Kidney (tissue), 22 donors: ENCODE measurements at places on chromosomes 3 and 15. TPM values are rescaled to one million over a fixed set of nuclear protein-coding genes. Genes with fewer than 3 reads are reported as not detected.

UNC13C gene
- polyA plus RNA-seq, result 0.45 TPM

ANKUB1 gene
- polyA plus RNA-seq, result not detected

ENTPD3 gene
- polyA plus RNA-seq, result 1.1 TPM

FOXL2 gene
- not detected for polyA plus RNA-seq

KCNAB1 gene
- 1.7 TPM for polyA plus RNA-seq

IGDCC3 gene
- polyA plus RNA-seq, result 0.49 TPM

DHX36 gene
- polyA plus RNA-seq, result 19.8 TPM

NPAP1 gene
- 0.04 TPM for polyA plus RNA-seq

AVEN gene
- polyA plus RNA-seq, result 6.4 TPM

GRCh38 chr3:156455839-156456238 lies 99.1 kb downstream of the SSR3 start:
- DNase-seq, result no peak

DNA sequence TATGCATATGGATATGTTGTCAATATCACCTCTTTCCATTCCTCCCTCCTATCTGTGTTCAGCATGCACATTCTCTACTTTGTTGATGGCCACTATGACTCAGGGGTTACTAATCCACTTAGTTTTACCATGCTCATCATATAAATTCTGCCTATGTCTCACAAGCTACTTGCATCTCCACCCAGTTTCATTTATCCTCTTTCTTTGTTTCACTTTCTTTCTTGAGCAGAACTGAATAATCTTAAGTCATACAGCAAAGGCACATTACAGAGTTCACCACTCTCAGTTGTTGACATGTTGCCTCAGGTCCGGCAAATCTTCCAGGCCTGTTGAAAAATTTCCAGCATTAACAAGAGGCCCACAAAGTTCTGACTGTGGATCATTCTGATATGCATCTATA lies 71.5 kb downstream of the SSR3 start:
- DNase-seq, result no peak

- no peak for DNase-seq
Observed at GRCh38 chr3:166052440-166052839, 215.2 kb upstream of the BCHE start.

DNA sequence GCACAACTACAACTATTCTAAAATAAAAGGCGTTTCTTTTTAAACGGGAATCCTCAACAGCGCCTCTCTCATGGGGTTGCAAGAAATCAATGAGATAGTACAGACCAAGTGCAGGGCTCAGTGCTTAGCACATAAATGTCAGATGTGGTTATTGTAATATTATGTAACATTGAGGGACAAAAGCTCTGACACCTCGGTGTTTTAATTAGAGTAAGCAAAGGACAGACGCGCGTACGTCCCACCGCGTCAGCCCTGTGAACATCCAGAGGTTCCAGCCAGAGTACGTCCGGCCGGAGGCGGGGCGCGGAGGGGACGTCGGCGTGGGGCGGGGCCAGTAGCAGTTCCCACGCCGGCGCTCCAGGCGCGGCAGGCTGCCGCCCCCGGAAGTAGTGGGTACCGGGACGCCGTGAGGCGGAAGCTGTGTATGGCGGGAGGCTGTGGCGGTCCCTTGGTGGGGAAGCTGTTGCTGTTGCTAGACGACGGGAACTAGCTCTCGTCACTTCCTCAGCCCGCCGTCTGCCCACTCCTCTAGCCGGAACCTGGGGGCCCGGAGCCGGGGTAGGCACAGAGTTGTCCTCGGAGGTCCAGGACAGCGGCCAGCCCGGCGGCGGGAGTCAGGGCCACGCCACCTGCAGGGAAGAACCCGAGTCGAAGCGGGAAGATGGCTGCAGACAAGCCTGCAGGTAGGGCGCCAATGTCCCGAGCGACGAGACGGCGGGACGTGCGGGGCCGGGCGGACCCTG lies at the start of gene CNOT10:
Gene CNOT10 (plus strand): TSS at position 389 of the 743 bp plus-strand sequence. CDS start 273 bp downstream, at position 662.
- DNase-seq, result peak; percentile 97

GRCh38 chr3:142648950-142649349 lies 52.8 kb downstream of the PLS1 start:
- no peak for DNase-seq

DNA sequence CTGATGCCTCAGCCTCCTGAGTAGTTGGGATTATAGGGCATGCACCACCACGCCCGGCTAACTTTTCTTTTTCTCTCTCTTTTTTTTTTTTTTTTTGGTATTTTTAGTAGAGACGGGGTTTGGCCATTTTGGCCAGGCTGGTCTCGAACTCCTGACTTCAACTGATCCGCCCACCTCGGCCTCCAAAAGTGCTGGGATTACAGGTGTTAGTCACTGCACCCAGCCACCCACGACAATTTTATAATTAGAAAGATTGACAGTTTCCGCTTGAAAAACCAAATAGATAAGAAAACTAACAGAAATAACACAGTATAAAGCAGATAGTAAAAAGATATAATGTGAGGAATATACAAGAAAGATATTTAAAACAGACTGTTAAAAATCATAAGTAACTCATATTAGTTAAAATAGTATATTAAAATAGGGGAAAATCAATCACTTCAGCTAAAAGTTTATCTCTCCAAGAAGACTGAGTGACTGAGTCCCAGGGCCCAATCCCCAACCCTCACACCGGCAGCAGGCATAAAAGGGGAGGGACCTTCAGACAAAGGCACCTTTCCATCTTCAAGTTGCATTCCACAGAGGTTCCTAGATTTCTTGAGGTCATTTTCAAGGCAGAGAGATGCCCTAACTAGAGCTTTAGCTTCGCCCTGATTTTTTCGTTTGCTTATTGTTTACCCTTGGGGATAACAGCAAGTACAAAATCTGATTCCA lies 1.4 kb upstream of the WHAMM start:
- no peak for DNase-seq

DNA sequence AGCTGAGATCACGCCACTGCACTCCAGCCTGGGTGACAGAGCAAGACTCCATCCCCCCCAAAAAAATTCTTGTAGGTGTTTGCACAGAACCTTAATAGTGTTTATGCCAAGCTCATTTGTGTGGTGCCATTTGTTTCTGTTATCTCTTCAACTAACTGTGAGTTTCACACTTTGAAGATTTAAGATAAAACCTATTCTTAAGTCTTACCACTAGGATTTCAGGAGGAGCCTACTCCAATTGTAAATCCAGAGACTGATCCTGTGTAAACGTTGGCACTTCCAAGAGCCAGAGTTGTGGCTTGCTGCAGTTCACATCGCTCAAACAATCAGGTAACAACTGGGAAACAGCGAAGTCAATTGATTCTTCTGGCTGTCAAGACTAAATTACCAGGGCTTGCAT lies 242.4 kb upstream of the SATB1 start:
- no peak for DNase-seq

GRCh38 chr3:188267790-188268335 lies 113.9 kb downstream of the LPP start:
- DNase-seq, result no peak

- DNase-seq, result peak; percentile 71
Observed at GRCh38 chr3:50263478-50264382, 5.2 kb upstream of the SEMA3B start.

GRCh38 chr3:147422601-147423536 lies 13.7 kb downstream of the ZIC1 start:
- DNase-seq, result peak; percentile 44

DNA sequence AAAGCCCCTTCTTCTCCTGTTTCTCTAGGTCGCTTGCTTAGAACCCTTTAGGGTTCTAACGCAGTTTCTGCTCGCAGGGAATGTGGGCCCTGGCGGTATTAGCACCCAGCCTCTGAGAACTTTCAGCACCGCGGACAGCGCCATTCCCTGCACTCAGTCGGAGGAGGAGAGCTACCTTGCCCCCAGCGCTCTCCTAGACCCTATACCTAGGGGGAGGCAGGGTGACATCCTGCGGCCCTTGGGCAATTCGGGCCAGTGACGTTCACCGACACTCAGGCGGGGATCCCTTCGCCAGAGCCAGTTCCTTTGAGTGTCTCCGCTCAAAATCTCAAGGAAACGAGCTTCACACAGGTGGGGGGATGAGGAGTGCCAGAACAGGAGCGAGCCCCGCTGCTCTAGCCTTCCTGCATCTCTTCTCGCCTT lies 1.3 kb downstream of the SLC7A14 start:
- DNase-seq, result peak; percentile 88

GRCh38 chr3:137972396-137972795 lies 37.6 kb upstream of the CLDN18 start:
- no peak for DNase-seq

- no peak for DNase-seq
Observed at GRCh38 chr3:75296858-75297257, 367.3 kb upstream of the FRG2C start.

DNA sequence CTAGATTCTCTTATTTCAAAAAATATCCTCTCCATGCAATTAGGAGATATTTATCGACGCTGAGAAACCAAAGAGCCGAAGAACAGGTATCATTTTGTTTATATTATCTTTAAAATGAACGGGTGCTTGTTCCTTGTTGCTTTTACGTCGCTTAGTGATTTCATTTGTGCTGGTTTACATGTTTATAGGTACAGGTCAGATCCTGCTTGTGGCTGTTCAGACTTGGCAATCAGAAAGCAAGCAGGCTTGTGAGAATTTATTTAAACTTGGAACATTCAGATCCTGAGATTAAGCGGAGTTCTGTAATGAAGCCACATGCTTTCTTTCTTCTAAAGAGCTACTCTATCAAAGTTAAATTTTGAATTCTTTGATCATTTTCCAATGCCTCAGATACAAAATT lies 43.0 kb upstream of the ATP2C1 start:
- DNase-seq, result no peak

GRCh38 chr15:52480990-52481389 lies 47.7 kb downstream of the MYO5A start:
- DNase-seq, result no peak

GRCh38 chr3:146777941-146778340 lies 172.8 kb upstream of the PLSCR5 start:
- no peak for DNase-seq

DNA sequence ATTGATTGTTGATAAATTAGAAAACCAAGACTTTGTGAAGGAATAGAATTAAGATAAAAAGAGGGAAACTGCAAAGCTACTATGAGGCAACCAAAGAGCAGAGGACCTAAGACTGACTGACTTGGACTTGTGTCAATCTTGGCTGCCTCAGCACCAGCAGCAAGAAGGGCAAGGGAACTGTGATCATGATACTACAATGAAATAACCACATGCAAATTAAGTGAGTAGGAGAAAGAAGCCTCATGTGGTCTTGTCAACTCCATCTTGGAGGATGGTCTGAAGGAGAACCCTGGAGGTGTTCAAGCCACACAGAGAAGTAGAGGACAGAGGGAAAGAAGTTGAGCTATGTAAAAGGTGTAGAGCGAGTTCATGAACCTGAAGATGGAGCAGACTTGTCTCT lies 47.3 kb upstream of the THRB start:
- no peak for DNase-seq

DNA sequence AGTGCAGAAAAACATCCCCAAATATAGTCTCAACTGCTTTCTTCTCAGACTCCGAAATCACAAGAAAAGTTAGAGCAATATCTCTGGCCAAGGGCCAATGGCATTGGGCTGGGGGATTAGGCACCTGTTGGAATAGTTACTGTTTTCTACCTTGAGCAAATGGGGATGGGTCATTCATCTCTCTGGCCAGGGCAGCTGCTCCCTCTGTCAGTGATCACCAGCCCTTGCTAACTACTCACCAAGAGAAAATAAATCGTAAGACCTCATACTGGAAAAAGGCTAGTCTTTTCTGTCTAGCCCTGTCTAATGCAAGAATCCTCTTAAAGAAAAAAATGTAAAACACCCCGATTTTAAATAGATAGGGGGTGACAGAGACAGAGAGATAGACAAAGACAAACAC lies 10.9 kb downstream of the CERS3 start:
- no peak for DNase-seq

- no peak for DNase-seq
Observed at GRCh38 chr3:15982667-15983196, 185.0 kb upstream of the ANKRD28 start.

GRCh38 chr15:72965671-72966070 lies 86.6 kb upstream of the NEO1 start:
- DNase-seq, result no peak

DNA sequence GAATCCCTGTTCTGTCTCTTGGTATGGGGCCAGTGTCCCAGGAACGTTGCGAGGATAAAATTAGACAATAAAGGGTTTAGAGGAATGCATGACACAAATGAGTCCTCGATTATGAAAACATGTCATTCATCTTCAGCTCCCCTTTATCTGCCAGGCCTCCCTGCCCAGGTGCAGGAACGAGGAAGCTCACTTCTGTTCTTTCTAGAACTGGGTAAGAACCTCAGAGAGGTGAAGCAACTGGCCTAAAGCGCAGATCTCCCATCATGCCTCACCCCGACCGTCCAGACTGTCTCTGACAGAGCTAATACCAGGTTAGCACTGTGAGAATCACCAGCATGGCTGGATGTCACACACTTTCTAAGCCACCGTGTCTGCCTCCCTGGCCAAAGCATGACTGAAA lies 1.5 kb upstream of the ITIH1 start:
- no peak for DNase-seq

GRCh38 chr3:135991621-135992020 lies 26.1 kb downstream of the PPP2R3A start:
- DNase-seq, result no peak

- no peak for DNase-seq
Observed at GRCh38 chr15:76863693-76864092, 41.4 kb downstream of the SCAPER start.

- no peak for DNase-seq
Observed at GRCh38 chr3:83048556-83048955, 1287.1 kb upstream of the GBE1 start.

- peak; percentile 61 for DNase-seq
Observed at GRCh38 chr3:36380221-36381031, at the start of gene STAC. Gene STAC, plus strand, starts transcription at chr3:36380504. Its CDS starts 140 bp downstream, at chr3:36380644.

DNA sequence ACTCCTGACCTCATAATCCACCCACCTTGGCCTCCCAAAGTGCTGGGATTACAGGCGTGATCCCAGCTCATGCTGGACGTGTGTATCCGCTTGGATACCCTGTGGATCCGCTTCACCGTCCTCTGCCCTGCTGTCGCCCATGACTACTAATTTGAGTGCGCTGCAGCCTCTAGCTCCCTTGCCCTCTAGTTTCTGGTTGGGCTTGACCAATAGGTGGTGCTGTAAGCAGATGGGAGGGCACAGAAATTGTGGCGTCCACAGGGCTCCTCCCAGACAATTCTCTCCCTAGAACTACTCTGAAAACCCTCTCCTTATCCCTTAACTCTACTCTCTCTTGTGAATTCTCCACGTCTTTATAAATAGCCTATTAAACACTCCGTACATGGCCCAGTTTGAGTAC lies 36.2 kb downstream of the ZPLD1 start:
- DNase-seq, result no peak

GRCh38 chr15:33994005-33994615 lies 25.8 kb downstream of the CHRM5 start:
- DNase-seq, result no peak

DNA sequence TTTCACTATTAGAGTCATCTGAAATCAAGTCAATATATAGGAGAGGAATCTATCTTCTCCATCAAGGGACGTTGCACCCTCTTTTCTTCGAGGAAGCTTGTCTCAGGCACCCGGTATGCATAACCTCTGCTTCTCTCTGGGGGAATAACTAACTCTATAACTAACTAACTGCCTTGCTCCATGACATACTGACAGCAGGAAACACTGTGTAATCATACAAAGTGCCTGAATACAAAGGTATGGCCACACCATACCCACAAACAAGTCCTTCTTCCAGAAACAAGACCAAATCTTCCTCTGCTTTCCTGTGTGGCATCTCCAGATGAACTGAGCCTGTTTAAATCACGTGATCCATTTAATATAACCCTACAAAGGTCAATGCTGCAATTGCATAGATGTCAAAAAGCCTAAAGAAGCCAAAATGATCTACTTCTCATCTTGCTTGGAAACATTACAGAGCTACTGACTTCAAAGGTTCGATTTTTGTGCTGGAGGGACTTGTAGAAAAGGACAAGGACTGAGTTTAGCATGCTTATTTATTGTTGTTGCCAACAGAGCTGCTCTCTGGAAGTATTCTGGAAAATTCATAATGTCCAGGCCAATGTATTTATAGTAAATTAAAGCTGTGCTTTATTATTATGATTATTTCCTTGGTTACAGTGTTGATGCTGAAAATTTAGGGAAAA lies 380.5 kb downstream of the FOXP1 start:
- no peak for DNase-seq
